ENCODE measurements at places on chromosomes 6 and 20.

DNA sequence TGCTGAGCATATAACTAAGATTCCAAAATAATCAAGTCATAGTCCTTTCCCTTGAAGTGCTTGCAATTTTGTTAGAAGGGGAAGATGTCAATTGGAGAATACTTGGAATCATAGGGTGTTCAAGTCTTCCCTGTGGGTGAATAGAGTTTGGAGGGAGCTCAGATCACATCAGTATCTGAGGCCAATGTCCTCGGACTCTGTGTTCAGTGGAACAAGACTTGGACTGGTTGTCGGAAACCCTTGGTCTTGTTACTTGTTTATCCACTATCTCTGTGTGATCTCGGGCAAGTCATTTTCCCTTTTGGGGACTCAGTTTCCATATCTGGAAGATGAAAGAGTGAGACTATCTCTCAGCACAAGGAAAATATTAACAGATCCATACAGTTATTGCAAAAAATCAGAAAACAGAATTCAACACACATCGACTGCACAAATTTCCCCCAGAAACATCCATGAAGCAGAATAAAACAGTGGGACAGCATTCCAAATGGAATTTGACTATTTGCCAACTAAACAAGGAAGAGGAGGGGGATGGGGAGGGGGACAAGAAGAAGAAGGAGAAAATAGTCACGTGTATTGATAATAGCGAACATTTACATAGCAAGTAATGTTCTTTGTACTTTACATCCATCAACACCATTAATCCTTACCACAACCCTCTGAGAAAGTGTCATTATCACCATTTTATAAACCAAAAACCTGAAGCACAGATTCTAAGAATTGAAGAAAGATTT is 3.9 kb upstream of the EDEM2 start:
- DNase-seq: no peak

- DNase-seq: no peak
Observed at GRCh38 chr6:137105375-137105774, 60.6 kb upstream of the IL20RA start.

- no peak for DNase-seq
Observed at GRCh38 chr6:158207422-158207788, 39.3 kb downstream of the GTF2H5 start.

DNA sequence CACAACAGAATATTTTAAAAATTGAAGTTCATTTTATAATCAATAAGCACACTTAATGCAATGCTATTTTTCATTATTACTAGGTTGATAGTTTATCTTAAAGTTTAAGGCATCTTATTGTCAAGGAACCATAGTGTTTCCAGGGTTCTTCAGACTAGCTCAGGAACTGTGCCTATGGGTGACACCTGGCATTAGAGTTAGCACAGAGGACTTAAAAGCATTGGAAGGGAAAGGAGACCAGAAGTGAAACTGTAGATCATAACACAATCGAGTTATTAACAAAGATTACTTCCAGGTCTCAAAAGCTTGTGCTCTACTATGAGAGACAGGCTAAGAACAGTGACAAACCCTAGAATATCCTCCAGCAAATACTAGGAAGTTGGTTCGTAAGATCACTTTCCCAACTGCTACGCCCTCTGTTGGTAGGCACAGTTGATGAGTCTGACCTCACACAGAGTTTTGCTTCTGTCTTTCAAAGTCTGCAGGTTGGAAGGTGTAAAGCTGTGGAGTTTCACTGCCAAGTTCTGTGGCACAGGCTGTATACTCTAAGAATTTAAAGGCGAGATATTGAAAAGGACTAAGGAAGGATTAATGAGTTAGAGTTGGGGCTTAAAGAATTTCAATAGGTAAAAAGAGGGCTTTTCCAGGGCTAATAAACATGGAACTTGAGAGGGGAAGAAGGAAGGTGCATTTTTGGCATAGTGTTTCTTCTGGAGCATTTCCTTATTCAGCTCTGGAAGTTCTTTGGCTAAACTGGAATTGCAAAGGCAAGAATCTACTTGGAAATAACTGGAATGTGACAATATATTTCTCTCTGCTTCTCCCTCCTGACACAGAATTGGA is 531.3 kb upstream of the JAG1 start:
- peak; percentile 20 for DNase-seq

- DNase-seq: no peak
Observed at GRCh38 chr6:42616716-42617115, 52.9 kb downstream of the UBR2 start.

DNA sequence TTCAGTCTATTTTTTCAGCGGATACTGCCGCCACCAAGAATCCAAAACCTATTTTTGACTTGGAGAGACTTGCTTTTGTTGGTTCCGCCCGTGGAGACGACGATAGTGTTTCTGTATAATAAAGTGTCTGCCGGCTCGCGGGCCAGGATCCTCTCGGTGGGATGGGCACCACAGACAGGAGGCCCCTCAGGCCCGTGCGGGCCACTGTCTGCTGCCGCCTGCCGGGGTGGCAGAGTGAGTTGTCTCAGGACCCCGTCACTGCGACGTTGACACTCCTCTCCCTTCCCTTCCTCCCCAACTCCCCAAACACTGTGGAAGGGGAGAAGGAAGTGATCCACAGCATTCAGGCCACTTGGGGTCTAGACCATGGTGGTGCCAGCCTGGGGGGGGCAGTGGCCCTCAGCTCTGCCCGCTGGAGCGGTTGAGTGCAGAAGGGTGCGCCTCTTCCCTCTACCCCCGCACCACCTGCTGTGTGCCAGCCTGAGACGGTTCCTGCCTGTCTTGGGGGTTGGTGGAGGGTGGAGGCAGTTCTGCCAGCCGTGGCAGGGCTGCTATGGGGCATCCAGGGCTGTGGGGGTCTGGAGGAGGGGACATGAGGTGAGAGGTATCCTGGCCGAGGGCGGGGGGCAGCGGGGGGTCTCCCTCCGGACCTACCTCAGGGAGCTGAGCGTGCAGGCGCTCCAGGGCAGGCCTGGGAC is 17.5 kb downstream of the RBM38 start:
- no peak for DNase-seq

- DNase-seq: no peak
Observed at GRCh38 chr6:166830185-166830890, 126.0 kb downstream of the RNASET2 start.

- no peak for DNase-seq
Observed at GRCh38 chr20:15645816-15646215, 927.4 kb downstream of the KIF16B start.
